ENCODE measurements at places on chromosomes 1 and 21.

GRCh38 chr1:201137579-201138310 is 10.8 kb upstream of the ASCL5 start:
- no peak for DNase-seq

GRCh38 chr1:19036041-19036812 is 79.8 kb upstream of the IFFO2 start:
- DNase-seq = no peak

DNA sequence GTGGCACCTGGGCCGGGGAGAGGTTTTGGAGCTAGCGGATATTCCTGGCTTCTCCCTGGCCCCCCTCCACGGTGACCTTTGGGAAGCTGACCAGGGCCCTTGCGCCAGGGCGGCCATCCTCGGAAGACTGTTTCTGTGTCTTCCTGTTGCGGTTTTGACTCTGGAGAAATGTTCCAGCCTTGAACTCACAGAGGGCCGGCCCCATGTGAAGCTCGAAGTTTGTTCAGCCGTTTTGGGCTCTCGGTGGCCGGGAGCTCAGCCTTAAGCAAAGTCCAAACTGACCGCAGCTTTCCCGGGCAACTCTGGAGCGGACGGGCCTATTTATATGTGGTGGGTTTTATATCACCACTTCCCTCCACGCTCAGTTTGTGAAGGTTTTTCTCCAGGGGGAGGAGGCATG is 17.0 kb upstream of the WNT4 start:
- no peak for DNase-seq

DNA sequence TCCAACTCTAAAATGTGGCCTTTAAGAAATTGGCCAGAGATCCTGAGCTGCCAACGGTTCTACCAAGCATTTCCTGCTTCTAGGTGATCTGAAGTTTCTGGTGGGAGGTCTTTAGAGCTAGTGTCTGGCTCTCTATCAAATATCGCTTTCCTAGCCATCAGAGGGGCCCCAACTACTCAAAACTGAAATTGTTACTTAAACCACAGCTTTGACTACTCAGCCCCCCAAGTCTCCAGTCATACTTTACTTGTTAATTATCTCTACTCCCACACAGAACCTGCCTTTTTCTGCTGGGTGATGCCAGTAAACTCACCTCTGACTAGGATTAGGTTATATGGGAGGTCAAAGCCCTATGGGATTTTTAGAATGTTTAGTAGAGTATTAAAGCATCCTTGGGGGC is 95.1 kb downstream of the FASLG start:
- no peak for DNase-seq

DNA sequence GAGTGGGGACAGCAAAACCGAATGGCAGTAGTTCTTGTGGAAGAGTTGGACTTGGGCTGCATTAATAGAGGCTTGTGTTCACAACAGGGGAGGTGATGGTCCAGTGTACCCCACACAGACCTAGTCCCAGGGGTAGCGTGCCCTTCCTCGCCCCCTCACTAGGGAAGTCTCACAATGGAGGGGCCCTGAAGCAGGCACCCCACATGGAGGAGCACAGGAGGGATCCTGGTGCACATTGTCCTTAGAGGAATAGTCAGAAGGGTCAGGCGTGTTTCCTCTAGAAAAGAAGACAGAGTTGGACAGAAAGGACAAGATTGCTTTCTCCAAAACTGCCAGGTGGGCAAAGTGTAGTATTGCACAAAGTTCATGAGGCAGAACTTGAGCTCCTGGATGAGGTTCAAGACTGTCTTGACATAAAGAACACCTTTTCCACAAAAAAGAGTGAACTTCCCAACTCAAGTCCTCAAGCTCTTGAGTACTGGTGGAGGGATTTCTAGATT is 23.3 kb downstream of the ETNK2 start:
- DNase-seq = no peak

- DNase-seq = no peak
These were observed 8.6 kb upstream of the EPHA2 start for GRCh38 chr1:16164213-16165072.

- DNase-seq = no peak
These were observed 8.6 kb downstream of the C1orf35 start for GRCh38 chr1:228094432-228095016.

DNA sequence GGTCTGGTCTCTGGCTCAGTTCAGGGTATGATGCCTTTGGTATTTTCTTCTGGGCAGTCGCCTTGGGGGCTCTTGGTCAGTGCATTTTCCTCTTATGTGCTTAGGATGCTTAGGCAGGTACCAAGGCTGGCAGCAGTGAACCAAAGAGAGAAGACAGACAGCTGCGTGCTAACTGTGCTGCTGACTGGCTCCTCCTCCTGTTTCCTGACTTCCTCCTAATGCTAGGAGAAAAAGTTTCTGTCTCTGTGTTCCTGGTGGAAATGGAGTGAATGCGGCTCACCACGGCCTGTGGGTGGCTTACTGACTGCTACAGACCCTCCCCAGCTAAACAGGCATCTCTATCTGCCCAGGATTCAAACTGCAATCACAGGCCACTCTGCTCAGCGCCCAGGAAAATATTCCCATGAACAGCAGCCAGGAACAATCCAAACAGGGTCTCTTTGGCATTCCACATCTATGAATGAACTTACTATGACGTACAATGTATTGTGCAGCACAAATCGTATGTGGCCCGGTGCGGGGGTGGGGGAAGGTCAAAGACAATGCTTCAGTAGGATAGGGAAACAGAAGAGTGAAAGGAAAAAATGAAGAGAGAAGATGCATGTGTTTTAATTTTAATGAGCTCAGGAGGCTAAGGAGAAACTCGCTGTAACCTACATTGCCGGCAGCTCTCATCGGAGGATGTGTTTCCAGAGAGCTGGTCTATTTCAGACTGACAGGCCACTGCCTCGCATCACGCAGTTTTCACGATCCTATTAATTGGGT is 2.8 kb downstream of the ABCG1 start:
- DNase-seq = no peak

DNA sequence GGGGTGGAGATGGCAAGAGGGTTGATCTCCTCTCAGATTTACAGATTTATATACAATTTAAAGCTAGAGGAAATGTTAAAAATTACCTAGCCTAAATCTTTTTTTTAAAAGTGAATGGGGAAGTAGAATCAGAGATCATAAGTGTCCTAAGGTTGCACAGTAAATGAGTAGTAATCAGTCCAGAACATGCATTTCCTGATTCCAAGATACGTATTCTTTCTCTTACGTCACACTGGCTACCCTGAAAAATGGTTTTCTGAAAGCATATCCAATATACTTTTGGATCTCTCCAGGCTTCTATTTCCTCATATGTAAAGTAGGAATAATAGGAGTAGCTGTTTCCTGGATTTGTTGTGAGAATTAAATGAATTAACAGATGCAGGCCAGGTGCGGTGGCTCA is 11.7 kb downstream of the GADD45A start:
- DNase-seq = no peak

- no peak for DNase-seq
These were observed 122.5 kb downstream of the KIAA0319L start for GRCh38 chr1:35434703-35435102.

- no peak for DNase-seq
These were observed 30.5 kb downstream of the CACNA1E start for GRCh38 chr1:181513786-181514297.

GRCh38 chr1:185008838-185009237 is 34.5 kb upstream of the NIBAN1 start:
- DNase-seq = no peak

GRCh38 chr1:78038071-78038470 is 7.7 kb upstream of the GIPC2 start:
- no peak for DNase-seq

GRCh38 chr1:151311011-151311410 is 16.2 kb downstream of the PI4KB start:
- no peak for DNase-seq
